ENCODE measurements at places on chromosomes 16 and 17. TPM values are rescaled to one million over a fixed set of nuclear protein-coding genes. Genes with fewer than 3 reads are reported as not detected.

Gene OR1F1
- total RNA-seq = not detected

Gene TBC1D28
- not detected for total RNA-seq

GRCh38 chr16:57468346-57468745 is 5.9 kb downstream of the POLR2C start:
- no peak for DNase-seq

GRCh38 chr17:48445248-48445620 is 15.2 kb upstream of the SKAP1 start:
- no peak for DNase-seq

GRCh38 chr17:29390851-29391631 is 878 bp downstream of the TAOK1 start:
- peak; percentile 48 for DNase-seq

DNA sequence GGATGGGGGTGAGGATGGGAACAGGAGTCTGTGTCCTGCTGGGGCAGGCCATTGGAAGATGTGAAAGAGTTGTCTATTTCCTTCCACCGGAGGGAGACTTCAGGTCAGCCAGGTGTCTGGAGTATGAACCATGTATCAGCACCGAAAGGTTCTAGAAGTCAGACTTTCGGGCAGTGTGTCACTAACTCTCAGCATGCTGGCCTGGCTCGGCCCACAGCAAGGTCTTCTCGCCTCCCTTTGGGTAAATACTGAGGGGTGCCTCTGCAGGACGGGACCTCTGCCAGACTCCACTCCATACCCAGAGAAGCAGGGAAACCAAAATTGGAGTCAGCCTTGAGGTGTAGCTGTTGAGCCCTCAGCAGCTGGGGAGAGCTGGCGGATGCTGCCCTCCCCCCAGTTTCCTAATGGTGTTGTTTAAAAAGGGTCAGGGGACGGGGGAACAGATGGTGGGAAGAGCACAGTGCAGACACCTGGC is 507 bp downstream of the CIITA start:
- no peak for DNase-seq

- DNase-seq = no peak
Observed at GRCh38 chr16:78775161-78775561, 675.7 kb downstream of the WWOX start.

- no peak for DNase-seq
Observed at GRCh38 chr16:50363656-50364055, 5.1 kb downstream of the BRD7 start.

DNA sequence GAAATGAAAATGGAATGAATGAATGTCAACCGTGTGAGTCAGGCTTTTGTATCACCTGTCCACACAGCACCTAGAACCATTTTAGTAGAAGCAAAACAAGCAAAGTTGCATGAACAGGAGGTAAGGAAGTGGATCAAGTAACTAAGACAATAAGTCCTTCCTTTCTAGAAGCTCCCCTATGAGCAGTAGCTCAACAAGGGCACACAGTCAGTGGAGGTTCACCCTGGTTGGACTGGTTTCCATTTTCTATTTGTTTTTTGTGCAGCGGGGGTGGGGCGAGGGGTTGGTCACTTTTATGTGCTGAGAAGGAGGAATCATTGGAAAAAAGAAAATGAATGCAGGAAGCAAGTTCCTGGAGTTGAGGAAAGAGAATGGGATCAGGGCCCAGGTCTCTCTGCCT is 4.0 kb upstream of the HSBP1 start:
- DNase-seq = no peak
